Fibroblast of skin of scalp (primary cell): ENCODE measurements at places on chromosomes 3 and 15.

DNA sequence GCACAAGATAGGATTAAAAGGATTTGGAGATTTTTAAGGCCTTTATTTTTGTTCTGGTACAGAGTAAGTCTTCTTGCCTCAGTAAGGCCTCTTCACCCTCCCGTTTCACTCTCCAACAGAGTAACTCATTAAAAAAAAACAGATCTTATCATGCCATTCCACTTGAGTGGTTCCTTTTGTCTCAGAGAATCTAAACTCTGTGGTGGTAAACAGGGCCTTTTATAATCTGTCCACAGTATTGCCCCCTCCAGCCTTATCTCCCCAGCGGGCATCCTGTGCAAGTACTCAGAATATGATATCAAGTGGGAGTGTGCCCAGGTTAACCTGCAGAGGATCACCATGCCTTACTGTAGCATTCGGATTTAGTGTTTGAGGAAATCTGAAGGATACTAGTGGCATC lies 20.3 kb upstream of the ATOSA start:
- DNase-seq: no peak

DNA sequence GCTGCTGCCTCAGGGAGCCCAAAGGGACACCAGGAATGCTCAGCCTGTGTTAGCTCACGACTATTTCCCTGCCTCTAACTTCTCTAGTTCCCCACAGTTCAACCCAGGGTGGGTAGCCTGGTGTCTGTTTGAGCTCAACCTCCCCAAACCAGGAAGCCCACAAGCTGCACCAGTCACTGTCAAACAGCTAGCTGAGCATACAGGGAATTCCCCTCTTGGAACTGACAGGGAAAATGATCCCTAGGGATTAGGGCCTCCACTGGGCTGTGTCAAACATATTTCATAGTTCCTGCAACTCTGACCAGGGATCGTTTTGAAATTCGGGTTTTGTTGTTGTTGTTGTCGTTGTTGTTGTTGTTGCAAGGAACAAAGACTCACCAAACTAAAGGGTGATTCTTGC lies 147.1 kb upstream of the ICE2 start:
- DNase-seq: peak; percentile 28

GRCh38 chr3:61239871-61240270 lies 11.4 kb downstream of the FHIT start:
- no peak for DNase-seq

DNA sequence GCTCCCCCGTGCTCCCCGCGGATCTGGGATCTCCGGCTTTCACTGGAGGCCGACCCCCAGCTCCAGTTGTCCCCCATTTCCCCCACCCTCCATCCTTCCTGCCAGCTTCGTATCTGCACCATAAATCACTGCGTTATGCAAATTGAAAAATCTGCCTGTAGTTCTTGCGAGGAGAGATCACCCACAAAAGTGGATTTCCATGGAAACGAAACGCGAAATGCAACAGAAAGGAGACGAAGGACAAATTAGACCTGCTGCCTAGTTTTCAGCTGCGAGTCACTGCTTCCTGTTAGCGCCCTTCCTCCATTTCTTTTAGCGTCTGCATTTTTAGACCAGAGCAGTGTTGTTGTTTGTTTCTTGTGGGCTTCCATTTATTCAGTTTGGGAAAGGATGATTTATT lies 127.1 kb upstream of the ATP10A start:
- DNase-seq: no peak

GRCh38 chr3:153094386-153094785 lies 67.6 kb upstream of the RAP2B start:
- DNase-seq: no peak

DNA sequence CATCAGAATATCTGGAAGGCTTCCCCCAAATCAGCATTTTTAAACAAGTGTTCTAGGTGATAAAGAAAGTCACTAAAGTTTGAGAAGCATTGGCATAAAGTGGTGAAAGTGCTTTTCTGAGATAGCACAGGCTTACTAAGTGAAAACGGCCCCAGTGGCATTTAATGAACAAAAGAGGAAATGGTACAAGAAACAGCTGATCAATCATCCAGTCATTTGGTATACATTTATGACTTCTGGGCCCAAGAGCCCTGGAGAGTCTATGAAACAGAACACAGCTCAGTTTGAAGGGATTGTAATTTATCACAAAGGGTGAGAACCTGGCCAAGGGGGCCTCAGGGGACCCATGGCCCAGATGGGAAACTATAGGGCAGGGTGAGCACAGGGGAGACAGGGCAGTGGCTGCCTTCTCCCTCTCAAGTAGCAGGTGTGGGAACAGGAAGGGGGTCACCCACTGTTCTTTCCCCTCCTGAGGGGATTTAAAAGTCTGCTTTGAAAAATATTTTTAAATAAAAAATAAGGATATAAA lies 265.5 kb upstream of the ROPN1 start:
- no peak for DNase-seq

DNA sequence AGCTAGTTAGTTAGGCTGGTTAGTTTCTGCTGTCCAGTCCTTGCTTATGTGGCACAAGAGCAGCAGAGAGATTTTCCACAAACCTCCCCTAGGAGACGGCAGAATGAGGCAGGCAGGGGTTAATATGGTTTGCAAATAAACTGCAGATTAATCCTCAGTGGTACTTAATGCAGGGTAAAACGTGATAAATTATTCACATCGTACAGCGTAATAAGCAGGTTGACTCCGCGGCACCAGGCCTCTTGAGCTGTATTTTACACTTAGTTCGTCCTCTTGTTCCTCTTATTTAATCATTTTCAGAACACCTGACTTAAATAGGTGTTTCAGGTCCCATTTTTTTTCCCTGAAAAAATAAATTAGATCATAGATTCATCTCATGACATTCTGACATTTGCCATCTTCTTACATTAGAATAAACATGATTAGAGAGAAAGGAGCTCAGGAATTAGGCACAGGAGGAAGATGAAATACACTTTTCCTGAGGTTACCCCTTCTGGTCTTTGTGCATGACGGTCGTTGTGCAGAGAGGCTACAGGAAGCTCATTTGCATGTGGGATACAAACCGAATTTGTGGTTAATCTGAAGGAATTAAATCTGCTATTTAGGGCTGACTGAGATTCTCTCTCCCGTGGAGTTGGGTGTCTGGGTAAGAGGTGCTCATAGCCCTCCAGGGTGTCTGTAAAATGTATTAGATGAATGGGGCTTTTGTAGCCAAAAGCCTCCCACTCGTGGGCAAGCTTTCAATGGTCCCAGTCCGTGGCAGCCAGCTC lies 27.1 kb upstream of the VPS8 start:
- DNase-seq: peak; percentile 38

- DNase-seq: peak; percentile 56
These were observed 518.8 kb upstream of the ZNF385D start for GRCh38 chr3:22269831-22270230.

- DNase-seq: peak; percentile 93
These were observed 19.3 kb upstream of the SLC4A7 start for GRCh38 chr3:27503526-27503925.

GRCh38 chr3:116083683-116084082 lies 361.6 kb downstream of the LSAMP start:
- DNase-seq: peak; percentile 8

DNA sequence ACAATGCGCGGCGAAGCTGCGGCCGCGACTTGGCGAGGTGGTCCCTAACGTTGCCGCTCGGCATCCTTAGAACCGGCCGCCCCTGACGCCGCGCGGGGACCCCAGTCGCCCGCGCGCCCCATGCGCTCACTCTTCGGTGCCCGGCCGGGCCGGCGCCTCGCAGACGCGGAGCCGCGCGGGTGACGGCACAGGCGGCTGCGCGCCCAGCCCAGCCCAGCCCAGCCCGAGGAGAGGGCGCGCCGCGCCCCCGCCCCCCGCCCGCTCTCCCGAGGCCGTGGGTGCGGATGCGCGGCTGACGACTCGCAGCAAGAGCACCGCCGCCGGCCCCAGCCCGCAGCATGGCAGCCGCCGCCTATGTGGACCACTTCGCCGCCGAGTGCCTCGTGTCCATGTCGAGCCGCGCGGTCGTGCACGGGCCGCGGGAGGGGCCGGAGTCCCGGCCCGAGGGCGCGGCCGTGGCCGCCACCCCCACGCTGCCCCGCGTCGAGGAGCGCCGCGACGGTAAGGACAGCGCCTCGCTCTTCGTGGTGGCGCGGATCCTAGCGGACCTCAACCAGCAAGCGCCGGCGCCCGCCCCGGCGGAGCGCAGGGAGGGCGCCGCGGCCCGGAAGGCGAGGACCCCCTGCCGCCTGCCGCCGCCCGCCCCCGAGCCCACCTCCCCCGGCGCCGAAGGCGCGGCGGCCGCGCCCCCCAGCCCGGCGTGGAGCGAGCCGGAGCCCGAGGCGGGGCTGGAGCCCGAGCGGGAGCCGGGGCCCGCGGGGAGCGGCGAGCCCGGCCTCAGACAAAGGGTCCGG lies 437 bp downstream of the KLF13 start:
- peak; percentile 71 for DNase-seq

- DNase-seq: no peak
These were observed 26.1 kb downstream of the GASK1A start for GRCh38 chr3:43005253-43005652.

DNA sequence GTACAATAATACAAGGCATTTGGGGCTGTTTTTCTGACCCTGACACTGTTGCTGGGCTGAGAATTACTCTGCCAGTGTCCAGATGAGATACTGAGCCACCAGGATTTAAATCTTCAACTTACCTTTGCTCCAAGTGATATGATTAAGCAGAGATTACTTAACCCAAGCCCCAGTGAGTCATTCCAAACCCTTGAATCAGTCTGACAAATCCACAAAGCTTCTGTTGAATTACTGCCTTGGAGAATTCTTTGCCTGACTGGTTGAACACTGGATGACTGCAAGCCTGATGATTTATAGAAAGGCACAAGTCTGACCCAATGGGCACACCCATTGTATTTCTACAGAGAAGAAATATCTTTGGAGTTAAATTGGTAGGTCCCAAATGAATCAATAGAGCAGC lies 88.2 kb upstream of the TSC22D2 start:
- peak; percentile 93 for DNase-seq

DNA sequence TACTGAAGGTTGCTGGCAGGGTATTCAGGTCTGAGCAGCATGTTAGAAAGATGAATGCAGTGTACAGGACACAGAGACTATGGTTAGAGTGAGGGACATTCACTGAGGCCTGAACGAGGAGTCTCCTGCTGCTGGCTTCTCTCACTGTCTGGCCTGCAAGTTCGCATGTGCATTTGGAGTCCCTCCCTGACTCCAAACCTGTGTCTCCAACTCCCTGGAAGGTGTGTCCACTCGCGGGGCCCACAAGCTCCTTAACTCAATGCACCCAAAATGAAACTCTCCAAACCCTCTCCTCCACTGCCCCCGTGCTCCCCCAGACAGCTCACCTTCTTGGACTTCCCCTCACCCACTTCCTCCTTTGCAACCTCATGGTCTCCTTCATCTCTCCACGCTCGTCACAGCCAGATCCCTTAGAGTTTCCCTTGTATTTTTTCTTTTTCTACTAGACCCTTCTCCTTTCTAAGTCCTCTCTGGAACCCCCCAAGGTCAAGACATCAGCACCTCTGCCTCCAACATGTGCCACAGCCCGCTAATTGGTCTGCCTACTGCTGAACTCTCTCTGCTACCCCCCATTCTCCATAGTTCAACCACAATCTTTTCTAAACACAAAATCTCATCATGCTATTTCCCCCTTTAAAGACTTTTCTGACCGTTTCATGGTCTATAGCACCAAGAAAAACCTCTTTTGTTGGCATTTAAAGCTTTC lies 58.3 kb downstream of the HES1 start:
- no peak for DNase-seq

DNA sequence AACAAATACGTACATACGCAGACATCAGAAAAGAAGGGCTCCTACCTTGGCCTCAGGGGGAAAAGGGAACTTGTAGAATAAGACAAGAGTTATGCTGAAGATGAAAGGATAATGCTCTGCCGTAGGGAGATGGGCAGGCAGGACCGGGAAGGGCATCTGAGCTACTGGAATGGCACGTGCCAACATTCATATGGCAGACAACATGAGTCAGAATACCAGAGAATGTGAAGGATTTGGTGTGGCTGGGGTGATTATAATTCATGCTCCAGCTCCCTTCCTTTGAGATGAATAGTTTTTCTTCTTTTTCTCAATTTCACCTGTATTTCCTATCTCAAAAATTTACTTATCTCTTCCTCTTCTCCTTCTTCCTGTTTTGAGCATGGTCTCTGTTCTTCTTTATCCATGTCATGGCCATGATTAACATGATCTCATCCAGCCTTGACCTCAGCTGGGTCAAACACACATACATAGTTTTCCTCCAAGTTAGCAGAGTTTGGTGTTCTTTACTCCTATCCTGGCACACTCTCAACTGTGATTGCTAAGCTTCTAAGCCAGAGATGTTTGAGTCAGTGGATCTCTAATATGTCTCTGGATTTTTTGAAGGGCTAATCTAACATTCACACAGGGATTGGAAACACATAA lies 507.0 kb downstream of the FOXP1 start:
- no peak for DNase-seq

GRCh38 chr15:58490086-58490887 lies 58.5 kb downstream of the LIPC start:
- no peak for DNase-seq

DNA sequence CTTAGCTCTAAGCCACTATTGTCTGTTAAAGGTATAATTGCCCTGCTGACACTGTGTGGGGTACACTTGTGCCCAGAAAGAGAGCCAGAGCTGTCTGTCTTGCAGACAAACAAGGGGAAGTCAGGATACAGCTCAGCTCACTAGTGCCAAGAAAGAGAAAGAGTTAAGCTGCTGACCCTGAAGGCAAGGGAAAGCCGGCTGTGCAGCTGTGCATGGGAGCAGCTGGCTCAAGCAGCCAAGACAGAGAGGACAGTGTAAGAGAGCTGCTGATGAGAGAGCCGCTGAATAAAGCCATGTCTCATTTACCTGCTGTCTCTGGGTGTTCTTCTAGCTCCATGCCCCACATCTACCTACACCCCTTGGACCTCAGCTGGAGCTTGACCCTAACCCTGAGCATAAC lies 428.1 kb upstream of the NAALADL2 start:
- DNase-seq: no peak

DNA sequence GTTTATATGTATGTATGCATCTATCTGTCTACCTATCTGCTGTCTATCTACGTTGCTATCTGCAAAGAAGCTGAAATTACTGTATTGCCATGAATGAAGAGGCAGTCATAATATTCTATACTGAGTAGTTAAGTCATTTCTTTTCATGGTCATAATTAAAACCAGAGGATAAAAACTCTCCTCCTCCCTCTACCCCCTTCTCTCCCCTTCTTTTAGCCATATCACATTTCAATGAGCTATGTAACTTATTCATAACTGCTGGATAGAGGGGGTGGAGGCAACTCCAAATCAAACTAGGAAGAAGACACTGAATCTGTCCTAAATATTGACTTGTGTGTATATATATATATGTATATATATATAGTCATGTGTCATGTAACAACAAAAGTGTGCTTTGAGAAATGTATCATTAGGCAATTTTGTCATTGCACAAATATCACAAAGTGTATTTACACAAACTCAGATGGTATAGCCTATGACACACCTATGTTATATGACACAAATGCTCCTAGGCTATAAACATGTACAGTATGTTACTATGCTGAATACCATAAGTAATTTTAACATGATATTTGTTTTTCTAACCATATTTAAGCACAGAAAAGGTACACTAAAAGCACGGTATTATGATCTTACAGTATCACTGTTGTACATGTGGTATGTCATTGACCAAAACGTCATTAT lies 229.7 kb upstream of the KCNMB2 start:
- peak; percentile 55 for DNase-seq
